ENCODE measurements at places on chromosomes 16 and 17.
A peak's percentile ranks its signal among the peaks of the same experiment; 100 is the strongest.

DNA sequence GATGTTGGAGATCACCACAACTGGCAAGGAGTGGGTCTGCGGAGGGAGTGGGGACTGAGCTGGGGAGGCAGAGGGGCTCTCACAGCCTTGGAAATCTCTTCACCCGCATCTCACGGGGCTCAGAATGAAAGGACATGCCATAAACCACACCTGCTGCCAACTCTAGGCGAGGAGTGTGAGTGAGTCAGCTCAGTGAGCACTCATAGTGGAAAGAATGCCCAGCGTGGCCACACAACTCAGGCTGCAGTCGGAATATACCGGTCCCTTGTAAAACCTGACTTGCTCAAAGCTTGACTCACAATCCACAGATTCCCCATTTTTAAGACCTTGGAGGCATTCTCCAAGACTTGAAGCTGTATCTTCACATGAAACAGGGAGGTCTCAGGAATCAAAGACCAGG, 36.7 kb downstream of the STAT5A start:
- no peak for DNase-seq

DNA sequence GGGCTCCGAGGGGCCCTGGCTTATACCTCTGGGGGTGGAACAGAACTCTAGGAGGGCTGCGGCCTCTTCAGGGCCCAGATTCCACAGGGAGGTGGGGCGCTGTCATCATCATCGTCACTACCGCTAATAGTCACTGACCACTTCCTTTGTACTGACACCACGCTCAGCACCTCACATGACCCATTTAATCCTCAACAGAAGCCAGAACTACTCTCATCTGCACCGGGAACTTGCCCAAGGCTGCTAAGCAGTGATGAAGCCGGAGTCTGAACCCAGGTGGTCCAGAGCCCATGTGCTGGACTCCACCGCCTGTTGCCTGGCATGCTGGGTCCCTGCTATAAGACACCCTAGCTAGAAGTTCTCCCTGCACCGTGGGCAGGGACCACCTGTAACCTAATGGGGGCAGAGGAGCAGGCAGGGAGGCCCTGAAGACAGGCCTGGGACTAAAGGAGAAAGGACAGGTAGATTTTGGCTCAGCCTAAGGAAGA, 12.0 kb downstream of the UNC13D start:
- peak; percentile 87 for DNase-seq

- no peak for DNase-seq
These were observed 13.0 kb downstream of the PIP4K2B start for GRCh38 chr17:38786372-38786771.

- no peak for DNase-seq
These were observed 50.9 kb upstream of the MTSS2 start for GRCh38 chr16:70736465-70737376.

DNA sequence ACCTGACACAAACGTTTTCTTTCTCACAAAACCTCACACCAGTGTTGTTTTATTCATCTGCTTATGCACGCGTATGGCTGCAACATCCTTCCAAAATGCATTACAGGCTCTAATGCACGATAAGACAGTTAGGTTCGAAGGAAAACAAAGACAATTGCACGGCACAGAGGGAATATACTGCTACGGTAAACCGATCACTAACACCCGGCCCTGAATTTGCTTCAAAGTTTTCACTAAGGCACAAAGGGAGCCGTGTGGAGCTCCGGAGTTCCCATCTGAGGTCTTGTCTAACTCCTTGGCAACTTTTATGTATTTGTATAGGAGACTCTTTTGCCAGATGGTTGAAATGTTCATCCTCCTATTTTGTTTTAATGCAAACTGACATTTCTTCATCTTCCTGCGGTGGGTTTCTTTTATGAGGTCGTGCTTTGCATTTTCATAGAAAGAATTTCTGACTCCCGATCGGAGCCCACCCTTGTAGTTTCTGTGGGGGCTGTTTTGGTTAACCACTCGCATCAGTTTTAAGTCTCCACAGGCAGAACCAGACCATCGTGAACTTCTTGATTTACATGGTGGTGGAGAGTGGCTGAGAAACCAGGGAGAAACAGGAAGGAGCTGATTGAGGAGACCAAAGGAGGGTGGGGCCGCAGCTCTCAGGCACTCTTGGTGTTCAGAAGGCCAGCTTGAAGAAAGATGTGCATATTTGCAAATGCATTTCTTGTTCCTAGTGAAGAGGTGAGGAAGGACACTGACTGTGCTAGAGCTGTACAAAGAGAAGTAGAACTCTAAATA, 516.8 kb downstream of the MAF start:
- no peak for DNase-seq

DNA sequence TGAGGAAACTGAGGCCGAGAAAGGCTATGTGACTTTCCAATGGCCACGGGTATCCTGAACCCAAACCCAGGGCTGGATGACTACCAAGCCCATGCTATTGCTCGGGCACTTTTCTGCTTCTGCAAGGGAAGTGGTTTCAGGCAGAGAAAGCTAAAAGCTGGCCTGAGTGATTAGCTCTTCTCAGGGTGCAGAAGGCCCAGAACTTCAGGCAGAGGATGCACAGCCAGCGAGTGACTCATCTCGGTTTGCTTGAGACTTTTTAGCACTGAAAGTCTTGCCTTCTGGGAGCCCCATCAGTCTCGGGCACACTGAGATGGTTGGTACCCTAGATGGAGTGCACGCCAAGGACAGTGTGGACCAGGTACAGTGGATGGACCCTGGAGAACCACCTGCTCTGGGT, 129.5 kb upstream of the SDK2 start:
- DNase-seq: no peak

- no peak for DNase-seq
These were observed 34.2 kb downstream of the TTC19 start for GRCh38 chr17:16033729-16034349.
